ENCODE measurements at places on chromosomes 12 and 14.

DNA sequence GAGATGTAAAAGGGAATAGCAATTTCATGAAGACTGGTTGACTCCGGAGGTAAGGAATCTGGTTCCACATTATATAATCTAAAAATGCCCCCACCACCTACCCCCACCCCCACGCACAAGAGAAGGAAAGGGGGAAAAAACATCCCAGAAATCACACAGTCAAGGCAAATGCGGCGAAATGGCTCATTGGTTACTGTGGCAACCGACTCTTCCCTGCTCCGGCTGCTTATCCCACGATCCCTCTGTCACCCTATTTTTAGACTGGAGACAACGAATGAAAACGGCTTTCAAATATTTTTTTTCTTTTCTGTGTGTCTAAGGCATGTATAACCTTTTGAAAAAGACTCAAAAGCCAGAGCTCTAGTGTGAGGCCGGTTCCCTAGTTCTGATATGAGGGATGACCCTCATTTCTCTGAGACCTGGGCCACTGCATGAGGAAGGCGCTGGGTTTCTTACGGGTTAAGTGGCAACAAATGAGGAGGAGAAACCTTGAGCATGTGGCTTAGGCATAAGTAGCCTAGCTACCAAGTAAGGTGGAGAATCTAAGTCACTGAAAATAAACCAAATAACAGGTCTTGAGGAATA, 148.3 kb upstream of the GRIN2B start:
- no peak for DNase-seq

DNA sequence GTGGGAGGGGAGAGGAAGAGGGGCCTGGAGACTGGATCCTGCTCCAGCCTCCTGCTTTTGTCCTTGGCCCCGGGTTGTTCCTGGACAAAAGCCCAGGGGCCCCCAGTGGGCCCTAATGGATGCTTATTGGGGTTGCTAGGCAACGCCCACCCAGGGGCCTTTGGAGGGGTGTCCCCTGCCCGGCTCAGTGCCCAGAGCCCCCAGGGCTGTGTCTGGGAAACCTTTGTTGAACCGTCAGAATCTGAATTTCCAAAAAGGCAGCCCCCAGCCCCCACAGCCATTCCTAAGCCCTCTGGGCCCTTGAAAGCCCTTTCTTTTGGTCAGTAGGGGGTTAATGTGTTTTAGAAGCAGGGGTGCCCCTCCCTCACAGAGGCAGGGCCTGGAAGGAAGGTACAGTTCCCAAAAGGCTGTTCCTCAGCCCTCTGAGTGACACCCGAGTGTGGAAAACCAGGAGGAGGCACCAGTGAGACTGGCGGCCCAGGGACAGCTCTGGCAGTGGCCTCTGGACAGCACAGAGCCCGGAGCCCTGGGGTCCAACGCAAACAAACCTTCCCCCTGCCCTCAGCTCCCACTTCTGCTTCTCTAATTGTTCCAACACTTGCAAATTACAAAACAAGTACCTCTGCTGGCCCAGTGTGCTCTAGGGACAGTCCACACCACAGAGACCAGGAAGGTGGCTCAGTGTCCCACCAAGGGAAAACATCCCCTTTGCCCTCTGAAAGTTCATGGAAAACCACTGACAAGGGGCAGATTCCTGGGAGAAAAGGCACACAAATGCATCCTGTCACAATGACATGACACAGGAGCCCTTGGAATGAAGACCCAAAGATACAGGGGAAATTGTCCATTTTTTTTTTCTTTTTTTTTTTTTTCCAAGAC, 19.4 kb downstream of the HHIPL1 start:
- DNase-seq, result no peak

- DNase-seq, result no peak
Observed at GRCh38 chr12:57823131-57823907, 4.8 kb upstream of the AVIL start.

DNA sequence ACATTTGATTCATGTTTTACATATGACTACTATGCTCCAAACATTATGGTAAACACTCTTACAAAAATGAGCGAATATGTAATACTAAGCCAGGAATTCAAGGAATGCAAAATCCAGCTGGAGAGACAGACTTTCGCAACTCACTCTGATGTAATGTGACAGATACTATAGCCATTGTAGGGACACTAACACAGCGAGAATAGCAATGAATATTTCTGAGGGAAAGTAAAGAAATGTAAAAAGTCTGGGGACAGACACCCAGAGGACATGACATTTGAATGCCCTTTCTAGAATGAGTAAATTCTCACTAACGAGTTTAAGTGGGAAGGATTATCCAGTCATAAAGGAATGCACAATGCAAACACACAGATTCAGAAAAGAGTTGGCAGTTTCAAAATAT, 121.9 kb downstream of the PIK3C2G start:
- no peak for DNase-seq

- peak; percentile 14 for DNase-seq
Observed at GRCh38 chr14:31834616-31835015, 242.5 kb upstream of the ARHGAP5 start.

DNA sequence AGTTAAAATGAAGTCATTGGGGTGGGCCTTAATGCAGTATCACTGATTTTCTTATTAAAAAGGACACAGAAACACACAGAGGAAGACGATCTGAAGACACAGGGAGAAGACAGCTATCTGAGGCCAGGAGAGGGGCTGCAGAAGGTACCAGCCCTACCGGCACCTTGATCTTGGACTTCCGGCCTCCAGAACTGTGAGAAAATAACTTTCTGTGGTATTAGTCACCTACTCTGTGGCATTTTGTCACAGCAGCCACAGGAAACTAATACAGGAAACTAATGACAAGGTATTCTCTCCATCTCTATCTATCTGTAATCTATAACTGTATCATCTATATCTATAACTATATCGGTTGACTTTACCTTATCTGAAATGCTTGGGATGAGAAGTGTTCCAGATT, 1149.5 kb downstream of the BCL11B start:
- DNase-seq, result no peak

GRCh38 chr12:130667421-130667960, 48.6 kb downstream of the RIMBP2 start:
- no peak for DNase-seq

DNA sequence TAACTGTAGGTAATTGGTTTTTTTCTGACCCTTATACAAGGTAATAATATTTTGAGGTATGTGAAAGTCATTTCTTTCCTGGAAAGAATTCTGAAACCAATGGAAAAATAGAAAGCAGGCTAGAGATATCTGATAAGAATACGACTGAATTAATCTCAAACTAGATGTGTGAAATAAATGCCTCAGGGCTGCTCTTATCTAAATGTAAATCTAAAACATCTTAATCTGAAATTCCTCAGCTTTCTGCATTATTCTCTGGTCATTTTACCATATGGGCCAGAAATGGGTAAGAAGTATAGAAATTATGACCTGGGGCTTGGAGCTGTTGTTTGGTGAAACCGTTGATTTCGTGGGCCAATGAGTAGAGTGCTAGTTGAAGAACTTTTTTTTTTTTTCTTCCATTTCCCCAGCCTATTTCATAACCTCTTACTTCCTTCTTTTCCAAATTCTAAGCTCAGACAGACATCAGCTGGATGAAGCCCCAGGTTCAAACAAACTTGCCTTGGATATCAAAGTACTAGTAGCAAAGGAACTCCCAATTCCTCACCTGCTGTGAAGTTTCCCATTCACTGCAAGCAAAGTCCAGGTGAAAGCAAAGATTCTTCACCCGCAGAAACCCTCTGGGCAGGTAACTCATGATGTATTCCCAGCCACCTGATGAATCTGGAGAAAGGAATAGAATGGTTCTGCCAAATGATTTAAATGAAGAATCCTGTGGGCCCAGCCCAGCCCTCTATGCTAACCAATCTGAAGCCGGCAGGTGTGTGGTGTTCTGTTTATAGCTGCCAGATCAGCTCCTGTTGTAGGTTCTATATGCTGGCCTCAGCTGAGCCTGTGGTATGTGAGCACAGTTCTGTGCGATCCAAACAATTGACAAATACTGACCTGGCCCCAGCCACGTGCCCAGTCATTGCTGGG, 9.7 kb upstream of the FOS start:
- peak; percentile 33 for DNase-seq

GRCh38 chr12:123469978-123470377, 12.0 kb downstream of the SNRNP35 start:
- DNase-seq, result no peak

DNA sequence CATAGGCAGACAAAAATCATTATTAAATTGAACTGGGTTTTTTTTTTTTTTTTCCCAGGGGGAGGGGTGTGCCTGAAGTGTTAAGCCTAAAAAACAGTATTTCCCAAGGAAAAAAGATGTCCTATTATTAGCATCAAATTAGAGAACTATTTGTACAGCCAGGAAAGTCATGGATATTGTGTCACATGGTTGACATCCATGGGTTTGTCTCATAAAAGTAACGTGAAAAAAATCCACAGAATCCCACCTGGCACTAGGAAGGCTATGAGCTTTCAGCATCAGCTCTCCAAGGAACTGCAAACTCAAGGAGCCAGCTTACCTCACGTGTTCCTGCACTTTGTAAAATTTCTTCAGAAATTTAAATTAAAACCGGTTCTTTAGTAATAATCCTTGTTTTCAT, 69.1 kb upstream of the EGLN3 start:
- no peak for DNase-seq

DNA sequence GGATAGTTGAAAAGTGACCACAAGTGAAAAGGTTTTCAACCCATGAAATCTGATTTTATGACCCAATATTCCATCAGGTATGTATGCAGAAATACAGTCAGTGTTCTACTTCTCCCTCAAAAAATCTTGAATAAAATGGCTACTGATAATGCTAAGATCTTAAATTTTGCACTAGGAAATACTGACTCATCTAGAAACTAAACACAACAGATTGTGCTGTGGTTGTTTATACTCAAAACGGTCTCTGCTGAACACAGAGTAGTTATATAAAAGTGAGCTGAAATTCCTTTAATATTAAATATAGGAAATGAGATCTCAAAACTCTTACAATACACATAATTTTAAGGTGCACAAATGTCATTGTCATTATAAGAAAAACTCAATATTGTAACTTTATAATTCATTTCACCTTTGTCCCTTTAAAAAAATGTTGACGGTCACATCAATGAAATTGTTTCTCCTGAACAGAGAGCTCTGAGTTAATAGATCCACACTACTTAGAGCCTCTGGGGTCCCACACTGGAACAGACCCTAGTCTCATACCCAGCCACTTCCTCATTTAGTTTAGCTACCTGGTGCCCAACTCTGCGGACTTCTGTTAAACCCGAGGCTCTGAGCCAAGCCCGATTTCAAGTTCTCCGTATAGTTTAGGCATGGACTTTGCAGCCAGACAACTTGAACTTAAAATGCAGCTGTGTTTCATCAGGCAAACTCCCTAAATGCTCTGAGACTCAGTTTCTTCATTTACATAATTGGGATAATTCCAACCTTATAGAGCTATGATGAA, 9.3 kb downstream of the COCH start:
- DNase-seq, result no peak

- no peak for DNase-seq
Observed at GRCh38 chr14:68146818-68147217, 327.2 kb downstream of the RAD51B start.

GRCh38 chr12:114920771-114921554, 237.0 kb upstream of the TBX3 start:
- no peak for DNase-seq

DNA sequence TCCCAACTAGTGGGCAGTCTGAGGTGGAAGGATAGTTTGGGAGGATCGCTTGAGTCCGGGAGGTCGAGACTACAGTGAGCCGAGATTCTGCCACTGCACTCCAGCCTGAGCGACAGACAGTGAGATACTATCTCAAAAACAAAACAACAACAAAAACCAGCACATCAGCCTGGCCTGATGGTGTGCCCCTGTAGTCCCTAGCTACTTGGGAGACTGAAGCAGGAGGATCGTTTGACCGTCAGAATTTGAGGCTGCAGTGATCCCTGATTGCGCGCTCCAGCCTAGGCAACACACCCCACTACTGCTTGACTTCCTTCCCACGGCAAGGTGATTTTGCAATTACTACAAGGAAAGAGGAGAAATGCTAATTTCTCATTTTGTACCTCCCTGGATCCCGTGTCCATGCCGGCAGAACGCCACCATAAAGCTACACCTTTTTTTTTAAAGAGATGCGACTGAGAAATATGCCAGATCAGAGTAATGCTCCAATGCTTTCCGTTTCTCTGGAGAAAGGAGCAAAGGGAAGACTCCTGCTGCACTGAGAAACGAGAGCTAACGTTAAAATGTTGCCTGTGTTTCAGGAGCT, 672 bp upstream of the SCFD1 start:
- DNase-seq, result no peak

- DNase-seq, result no peak
Observed at GRCh38 chr14:25666877-25667276, 616.9 kb upstream of the STXBP6 start.

DNA sequence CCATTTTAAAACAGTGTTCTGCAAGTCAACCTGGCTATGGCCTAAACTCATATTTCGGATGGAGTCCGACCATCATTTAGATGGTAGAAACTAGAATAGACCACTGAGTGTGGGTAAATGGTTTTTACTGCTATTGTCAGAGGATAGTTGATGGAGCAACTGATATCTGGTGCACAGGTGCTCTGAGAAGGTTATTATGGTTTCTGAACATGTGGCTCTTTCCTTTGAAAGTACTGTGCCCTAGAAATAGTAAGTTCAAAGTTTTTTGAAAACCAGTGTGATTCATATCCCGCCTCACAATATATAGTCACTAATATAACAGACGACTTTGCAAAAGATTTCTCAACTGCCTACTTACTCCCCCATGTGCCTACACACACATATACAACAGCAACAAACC, 64.4 kb upstream of the BTG1 start:
- no peak for DNase-seq

- DNase-seq, result no peak
Observed at GRCh38 chr12:4223273-4223845, 50.2 kb upstream of the CCND2 start.

DNA sequence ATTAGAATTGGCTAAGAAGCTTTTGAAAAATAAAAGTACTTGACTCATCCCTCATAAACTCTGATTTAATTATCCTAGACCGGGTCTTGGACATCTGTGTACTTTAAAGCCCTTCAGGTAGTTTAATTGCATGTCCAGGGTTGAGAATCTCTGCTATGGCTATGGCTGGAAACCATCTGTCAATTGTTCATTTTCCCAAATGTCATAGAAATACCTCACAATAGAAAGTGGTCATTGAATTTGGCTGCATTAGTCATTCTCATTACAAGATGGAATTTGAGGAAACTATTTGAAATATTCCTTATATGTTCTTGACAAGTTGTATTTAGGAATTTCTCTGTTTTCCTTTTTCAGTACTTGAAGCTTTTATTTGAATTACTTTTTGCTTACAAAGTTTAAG, 111.3 kb downstream of the TSHR start:
- DNase-seq, result no peak

GRCh38 chr14:100155049-100155621, 4.3 kb downstream of the DEGS2 start:
- DNase-seq, result no peak

DNA sequence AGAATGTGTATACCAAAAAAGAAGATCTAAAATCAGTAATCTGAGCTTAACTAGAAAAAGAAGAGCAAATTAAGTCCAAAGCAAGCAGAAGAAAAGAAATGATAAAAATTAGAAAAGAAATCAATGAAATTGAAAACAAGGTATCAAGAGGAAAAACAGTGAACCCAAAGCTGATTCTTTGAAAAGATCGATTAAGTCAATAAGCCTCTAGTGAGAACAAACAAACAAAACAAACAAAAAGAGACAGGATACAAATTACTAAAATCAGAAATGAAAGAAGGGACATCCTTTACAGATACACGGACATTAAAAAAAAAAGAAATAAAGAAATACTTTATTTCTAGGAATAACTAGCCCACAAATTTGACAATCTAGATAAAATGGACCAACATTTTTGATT, 12.9 kb upstream of the GALNT8 start:
- DNase-seq, result no peak
